Activated CD4-positive, alpha-beta T cell treated with anti-CD3 and anti-CD28 coated beads, Interleukin-2, amount 10 ng/mL, durations not matched to agents 7 days and 5 days (primary cell): ENCODE measurements at places on chromosomes 5 and 9. TPM values are rescaled to one million over a fixed set of nuclear protein-coding genes. Genes with fewer than 3 reads are reported as not detected.

RASGRF2 gene
- total RNA-seq = 7.5 TPM

LCN9 gene
- not detected for total RNA-seq

NOXA1 gene
- total RNA-seq = 0.46 TPM

MARCOL gene
- not detected for total RNA-seq

NIM1K gene
- 0.75 TPM for total RNA-seq

BARHL1 gene
- not detected for total RNA-seq

DPH7 gene
- 31.1 TPM for total RNA-seq

PCA3 gene
- not detected for total RNA-seq

SMC5 gene
- 44.2 TPM for total RNA-seq

AGXT2 gene
- total RNA-seq = not detected

DTWD2 gene
- 2.0 TPM for total RNA-seq

OTP gene
- total RNA-seq = not detected

MEF2C gene
- total RNA-seq = 0.10 TPM

SLC6A19 gene
- total RNA-seq = not detected

SPOCK1 gene
- total RNA-seq = 0.15 TPM

HARS1 gene
- 76.5 TPM for total RNA-seq

PLEKHG4B gene
- total RNA-seq = 0.10 TPM

IL4 gene
- not detected for total RNA-seq

PCDHGA9 gene
- total RNA-seq = not detected

SLC22A4 gene
- total RNA-seq = not detected

SPATA31C1 gene
- total RNA-seq = not detected

LRRC14B gene
- total RNA-seq = not detected

CSF1R gene
- total RNA-seq = 0.08 TPM

PDE6A gene
- total RNA-seq = not detected

HOMER1 gene
- 1.9 TPM for total RNA-seq

ZNF883 gene
- total RNA-seq = 0.35 TPM

CTSV gene
- 0.79 TPM for total RNA-seq

THBS4 gene
- 0.85 TPM for total RNA-seq

FAM53C gene
- 23.7 TPM for total RNA-seq

GARIN3 gene
- not detected for total RNA-seq

C9orf78 gene
- total RNA-seq = 89.2 TPM

SLC34A1 gene
- total RNA-seq = 0.27 TPM
